CD14-positive monocyte (primary cell): ENCODE measurements at places on chromosomes 4 and X. TPM values are rescaled to one million over a fixed set of nuclear protein-coding genes. Genes with fewer than 3 reads are reported as not detected.

GRCh38 chrX:5528057-5528456, 700.6 kb downstream of the NLGN4X start:
- no peak for DNase-seq

GUCY1B1 gene
- 0.72 TPM for polyA plus RNA-seq

- DNase-seq = no peak
Measured at GRCh38 chrX:33188286-33188685, 23.1 kb downstream of the DMD start.

DNA sequence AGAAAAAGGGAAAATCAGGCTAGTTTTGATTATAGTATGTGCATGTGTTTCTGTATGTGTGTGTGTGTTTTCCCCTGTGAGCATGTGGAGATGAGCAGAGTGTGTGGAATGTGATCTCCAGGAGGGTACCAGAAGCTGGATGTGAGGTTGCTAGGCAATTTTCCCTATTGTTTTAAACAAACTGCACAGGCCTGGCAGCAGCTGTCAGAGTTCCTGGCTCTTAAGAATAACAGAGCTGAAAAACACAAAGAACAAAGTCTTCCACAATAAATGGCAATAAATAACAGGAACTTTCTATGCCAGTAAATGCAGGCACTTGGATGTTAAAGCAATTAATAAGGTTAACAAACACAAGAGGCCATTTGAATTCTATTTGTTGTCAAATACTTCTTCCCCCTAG, 344.6 kb upstream of the CTSO start:
- DNase-seq = no peak

DNA sequence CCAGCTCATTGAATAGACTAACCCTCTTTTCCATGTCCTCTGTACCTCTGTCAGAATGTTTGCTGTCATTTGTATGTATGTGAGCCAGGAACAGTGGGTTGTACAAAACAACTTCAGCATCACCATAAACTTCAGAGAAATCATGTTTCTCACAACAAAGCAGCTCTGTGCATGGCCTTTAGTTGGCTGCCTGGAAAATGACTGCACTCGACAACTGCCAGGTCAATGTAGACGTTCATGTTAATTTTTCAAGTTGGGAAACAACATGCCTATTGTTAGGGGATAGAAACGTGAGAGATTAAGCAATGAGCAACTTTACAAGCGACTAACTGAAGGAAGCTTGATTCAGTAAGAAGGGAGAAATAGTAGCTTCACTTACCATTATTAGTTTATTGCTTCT, 17.9 kb upstream of the CXCL11 start:
- DNase-seq = no peak

HSD17B13 gene
- polyA plus RNA-seq = 0.36 and 0.73 TPM in 2 replicates

- DNase-seq = no peak
Measured at GRCh38 chr4:74534936-74535335, 90.0 kb downstream of the AREG start.

GRCh38 chr4:124028182-124028581, 631.6 kb downstream of the SPRY1 start:
- DNase-seq = no peak

DNA sequence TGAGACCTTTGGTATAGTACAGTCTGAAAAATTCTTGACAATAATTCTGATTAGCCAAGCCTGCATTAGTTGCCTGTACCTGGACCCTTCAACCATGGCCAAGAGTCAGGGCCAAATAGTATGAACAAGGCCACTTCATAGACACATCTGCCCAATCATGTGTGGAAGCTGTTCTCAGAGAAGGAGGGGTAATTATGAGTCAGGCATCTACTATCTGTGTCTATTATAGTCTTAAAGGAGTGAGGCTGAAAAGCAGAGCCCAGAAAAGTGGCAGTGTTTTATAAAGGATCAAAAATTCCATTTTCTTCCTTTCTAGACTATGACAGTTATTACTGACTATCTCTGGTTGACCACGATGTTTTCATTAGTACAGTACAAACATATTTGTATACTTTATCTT, 5.0 kb upstream of the ADGRL3 start:
- DNase-seq = no peak

- DNase-seq = no peak
Measured at GRCh38 chr4:164378361-164378760, 375.6 kb upstream of the SMIM31 start.

- no peak for DNase-seq
Measured at GRCh38 chrX:38138900-38139299, 81.8 kb downstream of the SRPX start.

CCDC158 gene
- polyA plus RNA-seq = not detected

GAGE1 gene
- not detected in 2 replicates for polyA plus RNA-seq

DNA sequence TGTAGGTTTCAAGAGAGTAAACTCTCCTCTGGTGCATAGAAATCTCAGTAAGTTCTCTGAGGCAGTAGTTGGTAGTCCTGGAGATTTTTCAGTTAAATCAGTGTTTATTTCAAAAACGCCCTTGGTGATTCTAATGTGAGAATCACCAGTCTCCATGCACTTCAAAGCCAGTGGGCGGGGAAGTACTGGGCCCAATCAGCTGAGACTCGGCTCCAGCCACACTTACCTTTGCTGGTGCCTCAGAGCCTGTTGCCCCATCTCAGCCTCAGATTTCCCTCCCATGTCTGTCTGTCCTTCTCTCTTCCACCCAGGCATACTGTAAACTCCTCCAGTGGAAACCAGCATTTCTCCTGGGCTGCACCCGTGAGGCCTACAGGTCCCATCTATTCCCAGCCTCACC, 7.4 kb upstream of the MGST2 start:
- no peak for DNase-seq

CRLF2 gene
- polyA plus RNA-seq = 0.17 TPM

- peak; percentile 50 for DNase-seq
Measured at GRCh38 chr4:6939761-6940743, 30.4 kb downstream of the TBC1D14 start.

GRCh38 chr4:85828027-85828890, 353.3 kb downstream of the ARHGAP24 start:
- no peak for DNase-seq

PTCHD1 gene
- polyA plus RNA-seq = not detected in 2 replicates

GRCh38 chr4:139903845-139904244, 238.2 kb downstream of the MGST2 start:
- peak; percentile 91 for DNase-seq

DNA sequence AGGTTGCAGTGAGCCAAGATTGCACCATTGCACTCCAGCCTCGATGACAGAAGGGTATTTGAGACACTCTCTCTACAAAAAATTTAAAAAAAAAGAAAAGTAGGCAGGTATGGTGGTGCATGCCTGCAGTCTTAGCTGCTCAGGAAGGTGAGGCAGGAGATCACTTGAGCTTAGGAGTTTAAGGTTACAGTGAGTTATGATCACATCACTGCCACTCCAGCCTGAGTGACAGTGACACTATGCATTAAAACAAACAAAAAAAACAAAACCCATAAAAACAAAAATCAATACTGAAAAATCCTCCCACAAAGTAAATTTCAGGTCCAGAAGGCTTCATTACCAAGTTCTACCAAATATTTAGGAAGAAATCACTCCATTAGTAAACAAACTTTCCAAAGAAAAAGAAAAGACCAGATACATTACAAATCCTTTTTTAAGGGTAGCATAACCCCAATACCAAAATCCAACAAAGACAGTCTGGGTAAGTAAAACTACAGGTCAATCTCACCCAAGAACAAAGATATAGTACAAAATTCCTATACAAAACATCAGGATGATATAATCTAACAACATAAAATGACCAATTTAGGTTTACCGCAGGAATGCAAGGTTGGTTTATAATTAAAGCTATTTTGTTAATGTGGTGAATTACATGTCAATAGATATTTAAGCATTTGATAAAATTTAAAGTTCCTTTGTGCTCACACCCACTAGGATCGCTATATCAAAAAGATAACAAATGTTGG, 11.7 kb downstream of the NELFA start:
- DNase-seq = no peak

H2BW2 gene
- polyA plus RNA-seq = not detected in 2 replicates

HPSE gene
- polyA plus RNA-seq = 13.8 and 21.2 TPM in 2 replicates

DNA sequence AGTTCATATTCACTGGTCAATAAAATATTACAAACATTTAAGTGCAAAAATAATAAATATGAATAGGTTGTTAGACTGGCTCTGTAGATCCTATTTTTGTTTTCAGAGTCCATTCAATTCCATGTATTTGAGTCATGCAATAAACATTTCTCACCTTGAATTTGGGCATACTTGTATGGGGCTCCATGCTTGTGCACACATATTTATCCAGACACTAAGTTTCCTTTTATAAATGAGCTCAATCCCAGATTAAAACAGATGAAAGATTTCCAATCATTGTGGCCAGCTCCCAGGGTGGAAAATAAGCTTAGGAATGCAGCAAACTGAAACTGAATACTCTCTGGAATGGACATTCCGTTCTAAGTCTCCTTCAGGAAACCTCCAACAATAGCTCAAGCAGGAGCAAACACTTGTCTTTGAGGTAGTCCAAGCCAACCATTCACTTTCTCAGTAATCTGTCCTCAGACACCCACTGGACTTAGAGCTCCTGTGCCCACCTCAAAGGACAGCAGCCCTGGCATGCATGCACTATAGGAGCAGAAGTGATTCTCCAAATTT, 16.4 kb downstream of the DMD start:
- no peak for DNase-seq

- DNase-seq = no peak
Measured at GRCh38 chr4:41991916-41992767, 1.8 kb downstream of the SLC30A9 start.

DNA sequence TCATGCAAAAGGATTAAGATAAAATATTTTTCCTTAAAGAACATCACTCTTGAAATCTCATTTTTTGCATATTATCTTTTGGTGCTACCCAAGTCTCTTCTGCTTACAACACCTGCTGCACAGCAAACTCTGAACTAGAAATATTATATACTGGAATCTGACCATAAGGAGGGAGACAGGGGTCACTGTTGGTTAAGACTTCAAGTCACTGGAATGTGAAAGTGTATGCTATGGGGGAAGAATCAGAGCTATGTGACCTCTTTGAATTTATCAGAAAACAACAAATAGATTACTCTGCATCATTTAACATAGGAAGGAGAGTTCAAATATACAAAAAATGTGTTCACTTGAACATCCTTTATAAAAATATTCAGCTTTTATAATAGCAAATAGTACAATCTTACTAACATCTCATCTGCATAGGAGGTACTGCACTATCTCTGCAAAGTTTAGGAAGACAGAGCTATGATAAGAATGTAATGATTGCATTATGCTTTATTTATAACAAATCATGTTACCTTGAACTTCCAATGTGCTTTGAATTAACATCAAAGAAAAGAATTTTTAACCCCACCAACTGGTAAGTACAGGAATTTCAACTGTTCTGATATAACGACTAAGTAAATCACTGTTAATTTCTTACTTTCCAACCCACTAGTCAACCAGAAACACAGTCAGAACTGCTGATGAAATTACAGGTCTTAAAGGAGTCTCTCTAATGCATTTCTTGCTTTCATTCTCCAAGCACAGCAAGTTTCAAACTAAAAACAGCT, 69.8 kb downstream of the ZNF827 start:
- no peak for DNase-seq

LRIT3 gene
- polyA plus RNA-seq = not detected

- no peak for DNase-seq
Measured at GRCh38 chr4:1987721-1988326, 20.9 kb downstream of the NELFA start.

GRCh38 chrX:18872621-18873020, 111.3 kb downstream of the PHKA2 start:
- no peak for DNase-seq

DNA sequence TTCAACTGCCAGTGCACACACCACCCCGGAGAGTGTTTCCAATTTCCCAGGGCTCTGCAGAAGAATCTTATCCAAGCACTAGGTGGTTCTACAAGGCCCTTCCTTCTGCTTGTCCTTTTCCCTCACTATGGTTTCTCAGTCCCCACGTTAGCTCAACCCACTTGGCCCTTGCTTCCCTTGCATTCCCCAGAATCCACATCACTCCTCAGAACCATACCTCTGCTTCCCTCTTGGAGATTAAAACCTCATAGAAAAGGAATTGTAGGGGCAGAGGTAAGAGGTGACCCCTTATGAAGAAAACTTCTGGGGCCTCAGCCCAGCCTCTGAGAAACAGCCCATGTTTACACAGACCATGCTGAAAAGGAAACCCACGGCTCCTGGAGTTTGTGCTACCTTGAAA, 42.4 kb downstream of the TSPAN5 start:
- no peak for DNase-seq

DNA sequence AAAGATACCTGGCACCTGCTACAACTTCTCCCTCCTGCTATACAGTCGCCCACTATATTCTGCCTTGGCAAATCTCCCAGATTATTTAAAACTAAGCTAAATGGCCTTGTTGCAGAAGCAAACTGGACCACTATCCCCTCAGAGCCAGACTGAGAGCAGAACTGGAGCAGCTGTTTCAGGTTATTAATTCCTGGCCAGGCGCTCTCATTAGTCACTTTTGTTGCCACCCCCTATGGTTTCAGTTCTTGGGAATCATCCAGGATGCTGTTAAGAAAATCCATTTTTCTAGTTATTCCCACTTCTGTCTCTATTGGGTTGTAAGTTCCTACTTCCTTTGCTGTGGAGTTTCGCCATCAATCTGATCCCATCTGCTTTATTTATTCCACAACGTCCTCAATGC, 30.1 kb downstream of the ADGRA3 start:
- no peak for DNase-seq

DNA sequence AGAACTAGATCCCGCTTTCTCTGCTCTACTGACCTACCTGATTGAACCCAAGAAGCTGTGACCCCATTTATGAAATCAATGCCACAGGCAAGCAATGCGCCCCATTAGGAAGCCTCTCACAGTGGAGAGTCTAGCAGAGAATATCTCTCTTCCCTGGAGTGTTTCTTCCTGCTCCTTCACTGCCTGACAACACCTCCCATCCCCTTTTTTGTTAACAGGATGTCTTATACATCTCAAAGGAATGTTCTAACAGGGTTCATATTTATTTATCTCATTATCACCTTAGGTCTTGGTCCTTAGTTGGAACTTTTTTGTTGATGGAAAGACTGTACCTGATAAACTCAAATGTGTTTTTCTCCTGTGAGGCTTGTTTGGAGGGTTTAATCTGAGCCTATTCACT, 35.5 kb downstream of the SLIT2 start:
- no peak for DNase-seq

- no peak for DNase-seq
Measured at GRCh38 chr4:1042352-1043055, 31.1 kb downstream of the FGFRL1 start.

GPR143 gene
- not detected for polyA plus RNA-seq

DRP2 gene
- polyA plus RNA-seq = not detected in 2 replicates

PRDM8 gene
- polyA plus RNA-seq = 0.77 and 0.85 TPM in 2 replicates

GRCh38 chr4:110184791-110185155, 13.6 kb downstream of the ELOVL6 start:
- no peak for DNase-seq

GRCh38 chrX:97402333-97402732, 518.6 kb downstream of the RPA4 start:
- DNase-seq = no peak

DNA sequence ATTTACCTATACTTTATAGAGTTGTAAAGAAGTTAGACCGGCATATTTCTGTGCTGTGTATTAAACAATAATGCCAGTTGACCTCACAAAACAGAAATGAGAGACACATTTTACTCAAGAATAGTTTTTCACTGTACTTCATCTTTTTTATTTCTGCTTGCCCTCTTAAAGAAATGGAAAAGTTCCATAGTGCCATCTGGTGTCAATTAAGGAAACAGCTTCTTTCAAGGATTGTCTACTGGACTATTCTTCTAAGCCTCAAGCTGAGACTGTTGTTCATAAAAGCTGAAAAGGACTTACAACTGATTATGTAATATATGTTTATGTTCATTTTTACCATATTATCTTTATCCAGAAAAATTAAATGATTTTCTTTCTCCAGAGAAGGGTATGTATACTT, 1523.7 kb downstream of the ARAP2 start:
- DNase-seq = no peak

GRCh38 chrX:109777749-109778148, 44.7 kb upstream of the ACSL4 start:
- DNase-seq = no peak
